ENCODE measurements at places on chromosomes 7 and 10.

GRCh38 chr7:26620352-26620751, 244.0 kb downstream of the SKAP2 start:
- no peak for DNase-seq

- DNase-seq: no peak
Measured at GRCh38 chr10:73900064-73900463, 10.9 kb upstream of the PLAU start.

DNA sequence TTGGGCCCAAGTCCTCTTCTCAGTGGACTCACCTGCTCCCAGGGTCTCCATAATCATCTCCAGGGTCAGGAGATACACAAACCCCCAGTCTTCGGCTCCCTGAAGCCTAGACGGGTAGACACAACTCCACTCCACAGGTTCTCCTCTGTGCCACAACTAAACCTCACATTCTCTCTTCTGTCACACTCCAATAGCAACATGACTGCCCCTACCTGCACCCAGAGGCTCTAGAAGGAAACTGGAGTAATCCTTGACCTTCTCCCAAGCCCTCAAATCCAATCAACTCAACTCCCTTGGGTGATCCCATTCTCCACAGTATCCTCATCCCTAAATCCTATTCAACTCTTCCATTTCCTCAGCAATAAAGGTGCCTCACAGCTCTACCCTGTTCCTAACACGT, 16.2 kb downstream of the HNRNPF start:
- no peak for DNase-seq

- DNase-seq: no peak
Measured at GRCh38 chr7:27392477-27392876, 149.9 kb downstream of the EVX1 start.
